ENCODE measurements at places on chromosomes 7 and 10.

GRCh38 chr10:59654007-59654406, 55.6 kb downstream of the SLC16A9 start:
- no peak for DNase-seq

DNA sequence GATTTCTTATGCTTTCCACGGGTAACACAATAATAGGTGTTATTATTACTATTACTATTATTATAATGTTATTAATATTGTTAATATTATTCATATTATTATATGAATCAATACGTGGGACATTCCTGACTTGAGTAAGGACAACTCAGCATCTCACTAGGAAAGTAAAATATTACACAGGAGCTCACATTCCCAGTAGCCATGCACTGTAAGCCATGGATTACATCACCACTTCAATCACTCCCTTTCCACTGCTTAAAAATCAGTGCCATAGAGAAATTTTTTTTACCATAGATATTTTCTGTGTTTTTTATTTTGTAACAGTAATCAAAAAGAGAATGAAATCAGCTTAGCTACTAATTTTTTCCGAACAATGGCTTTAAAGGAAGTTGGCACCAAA, 68.5 kb upstream of the DGKI start:
- DNase-seq = no peak

GRCh38 chr10:62054408-62054807, 152.9 kb downstream of the ARID5B start:
- no peak for DNase-seq

- no peak for DNase-seq
These were observed 138.3 kb downstream of the LRRN3 start for GRCh38 chr7:111229181-111229740.

GRCh38 chr7:29948587-29948986, 41.0 kb downstream of the SCRN1 start:
- DNase-seq = no peak

DNA sequence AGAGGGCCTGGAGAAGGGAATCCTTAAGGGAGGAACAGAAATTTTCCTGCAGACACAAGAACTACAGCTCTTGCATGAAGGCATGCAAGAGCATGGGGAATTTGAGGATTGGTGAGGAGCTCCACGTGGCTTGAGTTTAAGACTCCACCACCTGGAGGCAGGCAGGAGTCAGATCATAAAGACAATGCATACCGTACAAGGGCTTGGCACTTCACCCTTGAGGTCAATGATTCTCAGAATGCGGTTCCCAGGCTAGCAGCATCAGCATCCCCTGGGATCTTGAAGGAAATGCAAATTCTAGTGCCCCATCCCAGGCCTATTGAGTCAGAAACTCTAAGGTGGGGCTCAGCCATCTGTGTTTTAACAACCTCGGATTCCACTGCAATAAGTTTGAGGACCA, 143.8 kb downstream of the C7orf25 start:
- no peak for DNase-seq

- no peak for DNase-seq
These were observed 37.1 kb downstream of the SKIDA1 start for GRCh38 chr10:21488246-21488956.

GRCh38 chr10:92405419-92405924, 114.5 kb downstream of the MARCHF5 start:
- no peak for DNase-seq

DNA sequence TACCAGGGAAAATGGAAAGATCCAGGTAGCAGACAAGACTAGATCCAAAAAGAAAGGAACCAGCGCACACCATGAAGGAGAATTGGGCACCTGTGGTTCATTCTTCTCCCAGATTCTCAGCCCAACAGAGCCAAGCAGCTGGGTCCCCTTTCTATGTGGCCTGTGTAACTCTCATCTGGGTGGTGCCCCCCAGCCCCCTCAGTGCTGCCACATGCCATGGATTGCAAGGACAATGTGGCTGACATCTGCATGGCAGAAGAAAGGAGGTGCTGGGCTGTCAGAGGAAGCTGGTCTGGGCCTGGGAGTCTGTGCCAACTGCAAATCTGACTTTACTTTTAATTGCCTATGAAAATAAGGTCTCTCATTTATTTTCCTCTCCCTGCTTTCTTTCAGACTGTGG, 21.4 kb downstream of the PRSS2 start:
- DNase-seq = no peak

GRCh38 chr10:128466831-128467371, 340.7 kb upstream of the MKI67 start:
- no peak for DNase-seq

DNA sequence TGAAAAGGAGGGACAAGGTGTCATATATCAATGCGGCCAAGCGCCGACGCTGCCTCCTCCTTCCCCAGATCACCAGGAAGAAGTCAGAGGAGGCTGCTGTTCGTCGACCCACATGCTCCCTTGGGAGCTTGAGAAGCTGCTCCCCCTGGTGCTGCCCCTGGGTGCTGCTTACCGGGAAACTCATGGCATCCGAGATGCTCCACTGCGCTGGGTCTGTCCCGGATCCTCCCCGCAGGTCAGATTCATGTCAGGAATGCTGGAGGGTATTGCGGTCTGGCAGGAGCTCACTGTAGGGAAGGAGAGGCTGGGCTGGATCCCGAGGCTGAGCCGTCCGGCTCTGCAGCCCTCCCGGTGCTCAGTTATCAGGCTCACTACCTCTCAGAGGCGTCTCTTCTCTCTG, 123.7 kb upstream of the FAM20C start:
- DNase-seq = no peak

- DNase-seq = no peak
These were observed 217.9 kb downstream of the ADARB2 start for GRCh38 chr10:1519391-1519790.

GRCh38 chr10:94287336-94287735, 75.4 kb downstream of the NOC3L start:
- DNase-seq = no peak

- DNase-seq = no peak
These were observed 48.0 kb downstream of the ST7 start for GRCh38 chr7:117001283-117001682.

DNA sequence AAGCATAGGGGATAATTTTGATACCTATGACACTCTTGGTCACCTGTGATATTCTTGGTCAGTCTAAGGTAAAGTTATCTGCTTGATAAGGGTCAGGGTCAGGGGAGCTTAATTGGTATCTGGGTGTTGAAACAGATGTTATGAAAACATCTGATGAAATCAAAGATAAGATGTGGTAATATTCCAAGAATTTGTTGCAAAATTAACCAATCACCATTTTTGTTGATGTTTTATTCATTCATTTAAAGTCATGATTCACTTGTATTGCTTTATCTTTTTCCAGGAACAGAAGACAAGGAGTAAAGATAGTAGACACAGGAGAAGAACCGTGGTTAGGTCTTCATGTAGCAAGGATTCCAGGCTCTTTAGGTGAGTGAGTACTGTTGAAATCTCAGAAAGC, 103.1 kb downstream of the SEMA3C start:
- no peak for DNase-seq

GRCh38 chr10:70564901-70565351, 37.6 kb downstream of the PRF1 start:
- DNase-seq = no peak

DNA sequence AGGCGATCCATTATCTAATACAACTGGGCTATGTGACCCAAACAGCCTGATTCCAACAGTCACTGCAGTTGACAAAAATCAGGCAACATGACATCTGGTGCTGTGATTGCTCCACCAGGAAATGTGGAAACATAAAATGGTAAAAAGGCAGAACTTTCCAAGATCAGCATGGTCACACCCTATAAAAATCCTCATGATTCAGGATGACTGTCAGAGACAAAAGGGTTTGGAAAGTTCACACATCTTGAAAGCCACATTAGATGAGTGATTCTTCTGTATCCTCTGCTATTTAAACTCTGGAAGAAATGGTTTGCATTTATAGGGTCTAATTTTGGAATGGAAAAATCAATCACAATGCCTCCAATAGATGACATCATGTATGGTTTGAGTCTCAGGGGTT, 662.6 kb upstream of the IGFBP3 start:
- DNase-seq = no peak

GRCh38 chr10:17841050-17841449, 31.9 kb downstream of the MRC1 start:
- DNase-seq = no peak

DNA sequence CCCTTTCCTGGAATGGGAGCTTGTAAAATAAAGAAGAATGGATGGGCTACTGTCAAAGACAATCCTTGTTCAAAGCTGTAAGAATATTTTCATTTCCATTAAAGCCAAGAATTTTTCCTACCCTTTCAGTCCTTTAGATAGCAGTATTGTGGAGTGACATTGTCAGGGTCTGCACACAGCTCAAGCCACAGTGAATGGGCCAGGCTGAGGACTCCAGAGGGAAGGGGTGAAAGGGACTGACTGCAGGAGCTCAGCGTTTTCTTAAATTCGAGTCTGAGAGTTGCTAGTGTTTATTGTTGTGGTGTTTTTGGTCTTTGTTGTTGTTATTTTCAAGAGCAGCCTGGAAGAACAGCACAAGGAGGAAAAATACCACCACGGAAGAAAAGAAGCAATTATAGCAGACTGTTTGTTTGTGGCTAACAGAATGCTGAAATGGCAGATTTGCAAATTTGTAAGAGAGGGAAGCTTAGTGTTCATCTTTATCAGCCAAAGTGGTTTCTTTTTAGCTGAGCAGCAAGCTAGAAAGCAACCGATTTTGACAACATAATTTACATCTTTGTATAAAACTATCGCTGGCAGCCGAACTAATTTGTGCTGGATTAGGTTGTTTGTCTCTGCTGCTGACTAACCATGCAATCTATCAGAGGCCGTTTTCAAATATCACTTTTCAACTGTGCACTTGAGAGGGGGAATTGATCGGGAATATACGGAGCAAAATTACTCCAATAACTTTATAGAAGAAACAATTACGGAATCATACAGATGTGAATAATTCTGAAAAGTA, 192.1 kb downstream of the LRMDA start:
- no peak for DNase-seq

DNA sequence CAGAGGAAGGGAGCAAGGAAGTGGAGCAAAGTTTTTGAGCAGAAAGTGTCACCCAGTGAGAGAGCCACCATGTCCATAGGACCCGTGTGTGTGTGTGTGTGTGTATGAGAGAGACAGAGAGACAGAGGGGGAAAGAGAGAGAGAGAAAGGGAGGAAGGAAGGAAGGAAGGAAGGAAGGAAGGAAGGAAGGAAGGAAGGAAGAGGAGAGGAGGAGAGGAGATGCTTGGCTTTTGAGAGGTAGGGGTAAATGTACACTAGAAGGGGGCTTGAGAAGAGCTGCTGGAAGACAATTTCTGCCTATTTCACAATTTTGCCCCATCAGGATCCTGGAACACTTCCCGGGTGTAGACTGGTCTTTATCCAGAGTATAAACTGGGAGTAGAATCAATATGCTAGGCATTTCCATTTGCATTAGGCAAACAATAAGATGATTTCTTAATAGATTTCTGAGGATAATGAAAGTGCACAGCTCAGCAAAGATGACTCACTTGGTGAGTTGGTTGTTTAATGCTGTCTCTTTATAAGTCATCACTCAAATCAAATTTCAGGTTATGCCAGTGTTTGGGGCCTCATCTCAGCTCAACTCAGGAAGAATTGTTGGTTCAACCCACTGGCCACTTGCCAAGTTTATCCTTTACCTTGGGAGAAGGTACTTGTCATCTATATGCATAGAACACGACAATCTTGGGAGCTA, 70.0 kb upstream of the FAM13C start:
- DNase-seq = no peak

DNA sequence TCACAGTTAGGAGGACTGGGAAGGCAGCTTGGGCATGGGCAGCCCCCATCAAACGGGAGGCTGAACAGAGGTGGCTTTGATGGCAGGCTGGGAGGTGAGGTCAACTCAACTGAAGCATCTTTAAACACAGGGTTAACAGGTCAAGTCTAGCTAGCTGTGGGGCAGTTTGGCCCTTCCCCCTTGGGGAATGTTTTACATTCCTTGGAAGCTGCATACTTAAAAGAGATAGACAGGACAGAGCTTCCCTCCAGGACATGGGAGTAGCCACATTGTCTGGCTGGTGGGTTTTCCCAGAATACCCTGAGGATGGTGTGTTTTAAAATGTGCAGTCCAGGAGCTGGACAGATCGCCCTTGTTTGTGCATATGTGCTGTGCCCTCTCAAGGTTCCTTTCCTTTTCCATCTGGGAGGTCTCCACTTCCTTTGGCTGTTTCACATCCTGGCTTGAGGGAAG, 6.8 kb upstream of the RASSF4 start:
- no peak for DNase-seq

GRCh38 chr7:11332186-11332864, 358.7 kb downstream of the PHF14 start:
- no peak for DNase-seq

- no peak for DNase-seq
These were observed 43.0 kb upstream of the LEP start for GRCh38 chr7:128197989-128198580.

DNA sequence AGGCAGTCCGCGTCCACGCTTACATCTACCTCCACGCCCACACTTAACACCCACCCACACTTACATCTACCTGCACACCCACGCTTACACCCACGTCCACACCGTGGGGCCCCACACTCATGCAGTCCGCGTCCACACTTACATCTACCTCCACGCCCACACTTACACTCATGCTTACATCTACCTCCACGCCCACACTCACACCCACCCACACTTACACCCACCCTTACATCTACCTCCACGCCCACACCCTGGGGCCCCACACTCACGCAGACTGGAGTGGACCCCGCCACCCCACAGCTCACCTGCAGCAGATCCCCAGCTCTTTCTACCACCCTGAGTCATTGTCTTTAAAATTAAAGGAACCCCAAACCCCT, 32.4 kb upstream of the PWWP2B start:
- no peak for DNase-seq

DNA sequence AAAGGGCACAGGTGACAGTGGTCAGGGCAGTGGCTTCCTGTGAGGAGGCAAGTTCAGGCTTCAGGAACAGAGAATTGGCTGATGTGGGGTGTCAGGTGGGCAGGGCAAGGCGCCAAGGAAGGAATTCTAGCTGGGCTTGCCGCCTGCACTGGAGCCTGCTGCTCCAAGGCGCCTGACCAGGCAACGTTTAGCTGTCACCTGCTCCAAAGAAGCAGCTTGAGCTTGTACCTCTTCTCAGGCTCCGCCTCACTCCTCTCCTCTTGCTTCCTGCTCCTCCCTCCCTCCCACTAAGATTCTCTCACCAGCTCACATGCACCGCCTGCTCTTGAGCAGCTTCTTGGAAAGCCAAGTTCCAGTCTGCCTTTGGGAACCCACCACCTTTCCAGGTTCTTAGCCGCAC, 187.4 kb upstream of the GRB10 start:
- no peak for DNase-seq

DNA sequence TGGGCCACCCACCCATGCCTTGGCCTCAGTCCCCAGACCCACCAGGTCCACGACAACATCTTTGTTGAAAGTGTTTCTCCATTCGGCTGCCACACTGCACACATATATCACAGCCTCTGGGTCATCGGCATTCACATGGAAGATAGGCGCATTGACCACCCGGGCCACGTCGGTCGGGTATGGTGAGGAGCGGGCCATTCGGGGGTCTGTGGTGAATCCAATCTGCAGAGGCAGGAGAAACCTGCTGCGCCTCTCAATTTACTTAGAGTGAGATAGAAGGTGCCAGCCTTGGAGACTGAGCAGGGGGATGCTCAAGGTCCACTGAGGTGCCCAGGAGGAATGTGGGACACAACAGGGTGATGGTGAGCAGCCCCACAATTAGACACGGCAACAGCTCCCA, 16.4 kb downstream of the OGDHL start:
- no peak for DNase-seq
